ENCODE measurements at places on chromosomes 5 and 9.
A peak's percentile ranks its signal among the peaks of the same experiment; 100 is the strongest.

DNA sequence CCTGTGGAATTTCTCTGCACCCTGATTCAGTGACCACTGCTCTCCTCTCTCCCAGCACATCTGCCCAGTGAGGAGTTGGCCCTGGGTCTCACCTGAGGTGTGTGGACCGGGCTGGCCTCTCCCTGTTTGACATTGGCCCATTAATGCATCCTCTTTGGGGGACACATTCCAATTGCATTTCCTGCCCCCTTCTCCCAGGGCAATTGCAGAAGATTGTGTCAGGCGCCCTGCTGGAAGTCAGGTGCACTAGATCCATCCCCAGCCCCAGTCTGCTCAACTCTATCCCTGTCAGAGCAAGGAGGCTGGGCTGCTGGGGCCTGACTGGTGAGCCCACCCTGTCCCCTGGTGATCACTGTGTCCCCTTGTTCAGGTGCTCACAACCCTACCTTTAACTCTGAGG, 84.5 kb downstream of the LMX1B start:
- no peak for DNase-seq

- DNase-seq = no peak
These were observed 247.4 kb downstream of the CYLC2 start for GRCh38 chr9:103242486-103242885.

- peak; percentile 1 for DNase-seq
These were observed 117.4 kb downstream of the SMARCA2 start for GRCh38 chr9:2132484-2133082.

DNA sequence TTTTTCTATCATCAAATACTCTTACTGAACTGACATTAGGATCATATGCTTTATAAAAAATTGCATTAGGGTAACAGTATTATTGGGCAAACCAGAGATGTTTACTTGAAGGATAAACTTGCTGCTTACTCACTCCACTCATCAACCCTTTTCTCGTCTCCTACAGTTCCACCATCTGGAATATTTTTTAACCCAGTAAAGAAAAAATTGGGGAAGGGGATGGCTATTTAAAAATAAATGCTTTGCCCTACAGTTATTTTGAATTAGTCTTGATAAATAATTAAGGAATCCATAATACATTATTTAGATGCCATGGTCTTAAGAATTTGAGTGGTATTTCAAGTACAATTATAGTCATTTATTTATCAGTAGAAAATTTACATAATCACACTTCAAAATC, 225.8 kb downstream of the MEF2C start:
- DNase-seq = no peak

GRCh38 chr5:160556846-160557245, 135.2 kb downstream of the PTTG1 start:
- no peak for DNase-seq

- no peak for DNase-seq
These were observed 17.1 kb downstream of the LVRN start for GRCh38 chr5:115979201-115980041.

DNA sequence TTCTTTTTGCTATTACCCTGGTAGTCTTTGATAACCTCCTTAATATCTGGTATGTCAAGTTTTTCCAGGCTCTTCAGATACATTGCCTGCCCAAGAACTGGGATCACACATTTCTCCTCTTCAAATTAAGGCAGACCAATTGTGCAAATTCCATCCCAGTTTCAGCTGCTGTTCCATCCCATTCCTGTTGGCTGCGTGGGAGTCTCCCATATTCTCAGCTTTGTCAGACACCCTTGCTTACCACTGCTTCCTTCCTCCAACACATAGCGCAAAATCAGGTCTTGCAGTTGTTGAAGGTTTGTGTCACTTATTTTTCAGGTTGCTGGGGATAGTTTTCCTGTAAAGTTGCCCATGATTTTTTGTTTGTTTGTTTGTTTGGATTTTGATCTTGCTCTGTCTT, 15.2 kb downstream of the HCN1 start:
- no peak for DNase-seq

- peak; percentile 67 for DNase-seq
These were observed 739 bp downstream of the CARD9 start for GRCh38 chr9:136372561-136373299.

- peak; percentile 28 for DNase-seq
These were observed 518 bp downstream of the UBE2B start for GRCh38 chr5:134371834-134372340.

GRCh38 chr9:134063088-134063570, 4.7 kb downstream of the BRD3 start:
- DNase-seq = no peak

- DNase-seq = no peak
These were observed 3.0 kb upstream of the TMEM210 start for GRCh38 chr9:137174722-137175293.

GRCh38 chr5:55633574-55634208, 78.4 kb downstream of the SLC38A9 start:
- DNase-seq = peak; percentile 66

- peak; percentile 13 for DNase-seq
These were observed 663 bp upstream of the SMIM27 start for GRCh38 chr9:32551276-32552051.

GRCh38 chr5:6386271-6386670, 7.9 kb upstream of the MED10 start:
- no peak for DNase-seq

GRCh38 chr5:82917584-82917983, 159.6 kb downstream of the TMEM167A start:
- DNase-seq = no peak

DNA sequence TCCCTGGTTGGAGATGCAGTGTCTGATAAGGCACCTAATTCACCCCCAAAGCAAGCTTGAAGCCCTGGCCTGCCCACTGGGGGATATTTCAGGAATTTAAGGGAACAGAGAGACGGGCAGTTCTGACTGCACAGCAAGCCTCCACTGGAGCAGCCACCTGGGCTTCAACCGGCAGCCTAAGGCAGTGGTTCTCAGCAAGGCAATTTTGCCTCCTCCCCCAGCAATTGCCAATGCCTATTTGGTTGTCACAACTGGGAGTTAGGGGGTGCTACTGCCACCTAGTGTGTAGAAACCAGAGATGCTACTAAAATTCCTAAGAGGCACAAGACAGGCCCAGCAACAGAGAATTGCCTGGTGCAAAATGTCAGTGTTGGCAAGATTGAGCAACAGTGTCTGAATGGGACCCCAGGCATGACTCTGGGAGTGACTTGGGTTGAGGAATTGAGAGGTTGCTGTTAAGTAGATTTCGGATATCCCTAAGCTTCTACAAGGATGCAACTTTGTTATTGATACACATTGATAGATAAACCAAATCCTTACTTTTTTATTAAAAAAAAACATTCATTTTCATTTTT, 58.7 kb upstream of the CTSL start:
- no peak for DNase-seq

DNA sequence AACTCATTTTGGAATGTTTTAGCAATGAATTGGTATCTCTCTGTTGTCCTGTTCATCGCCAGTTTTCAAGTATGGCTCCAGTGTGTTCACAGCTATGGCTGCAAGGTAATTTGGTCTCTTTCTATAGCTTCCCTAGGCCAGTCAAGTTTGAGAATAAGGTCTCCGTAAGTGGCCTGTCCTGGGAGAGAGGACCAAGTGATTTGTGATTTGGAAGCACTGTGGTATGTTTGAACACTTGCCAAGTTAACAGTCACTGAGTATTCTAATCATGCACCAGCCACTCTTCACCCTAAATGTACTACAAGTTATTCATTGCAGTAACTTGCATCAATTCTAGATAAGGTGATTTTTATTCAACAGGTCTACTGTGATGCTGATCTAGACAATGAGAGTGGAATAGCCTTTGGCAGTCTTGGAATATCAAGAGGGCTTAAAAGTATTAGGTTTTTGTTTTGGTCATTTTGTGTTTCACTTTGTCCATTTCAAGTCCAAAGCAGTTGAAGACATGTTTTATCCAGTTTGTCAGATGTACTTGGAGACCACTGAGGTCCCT, 41.1 kb downstream of the G3BP1 start:
- DNase-seq = no peak
